ENCODE measurements at places on chromosomes 13 and 19. TPM values are rescaled to one million over a fixed set of nuclear protein-coding genes. Genes with fewer than 3 reads are reported as not detected.

PRTN3 gene
- total RNA-seq = 37.1 TPM

CYP4F8 gene
- not detected for total RNA-seq

LGALS4 gene
- total RNA-seq = 1.0 TPM

ARL11 gene
- total RNA-seq = 0.79 TPM

ZNF878 gene
- 0.59 TPM for total RNA-seq

IGSF23 gene
- not detected for total RNA-seq

HSPB6 gene
- total RNA-seq = 1.8 TPM

SOX1 gene
- total RNA-seq = 1.6 TPM

CDC42EP5 gene
- 10.9 TPM for total RNA-seq

ZNF575 gene
- 0.40 TPM for total RNA-seq

LILRB1 gene
- 1.1 TPM for total RNA-seq

SIGLECL1 gene
- total RNA-seq = not detected

THSD8 gene
- total RNA-seq = not detected

ZNF846 gene
- total RNA-seq = 36.6 TPM

ACER1 gene
- total RNA-seq = 0.11 TPM

GARRE1 gene
- 25.8 TPM for total RNA-seq

NUMBL gene
- total RNA-seq = 19.0 TPM

NALCN gene
- total RNA-seq = 70.7 TPM

ADGRE3 gene
- total RNA-seq = not detected

GDF15 gene
- 4.2 TPM for total RNA-seq

DAND5 gene
- not detected for total RNA-seq

ALOX5AP gene
- total RNA-seq = 23.1 TPM

SIGLEC12 gene
- total RNA-seq = 0.06 TPM

PSG7 gene
- total RNA-seq = not detected

RASAL3 gene
- 1.9 TPM for total RNA-seq

IL17D gene
- 30.2 TPM for total RNA-seq

GRIN2D gene
- total RNA-seq = 6.3 TPM

ATP8B3 gene
- 2.1 TPM for total RNA-seq

SHC2 gene
- 15.5 TPM for total RNA-seq

NKPD1 gene
- total RNA-seq = 0.44 TPM

PSG11 gene
- 0.55 TPM for total RNA-seq

KCTD4 gene
- 7.4 TPM for total RNA-seq

CCDC97 gene
- 16.9 TPM for total RNA-seq

AKT1S1 gene
- total RNA-seq = 9.0 TPM

LILRA1 gene
- total RNA-seq = 0.99 TPM

MTIF3 gene
- total RNA-seq = 45.7 TPM

VSTM2B gene
- 7.2 TPM for total RNA-seq

IFNL1 gene
- total RNA-seq = not detected

NLRP5 gene
- not detected for total RNA-seq

C1QTNF9 gene
- 0.22 TPM for total RNA-seq

ICAM4 gene
- 1.8 TPM for total RNA-seq

TBC1D4 gene
- total RNA-seq = 11.1 TPM

TMC4 gene
- total RNA-seq = 0.50 TPM

KCNN1 gene
- 14.0 TPM for total RNA-seq

NLRP9 gene
- total RNA-seq = not detected

ZNF578 gene
- 15.5 TPM for total RNA-seq

ZNF709 gene
- total RNA-seq = 20.5 TPM

ZNF649 gene
- total RNA-seq = 34.9 TPM
